Hindlimb muscle (tissue), 1 donor: ENCODE measurements at places on chromosomes 16 and 17. TPM values are rescaled to one million over a fixed set of nuclear protein-coding genes. Genes with fewer than 3 reads are reported as not detected.

TP53TG3C gene
- not detected for polyA plus RNA-seq

NPIPB13 gene
- 15.5 TPM for polyA plus RNA-seq

CTRB2 gene
- 0.23 TPM for polyA plus RNA-seq

CHD9NB gene
- 1.6 TPM for polyA plus RNA-seq

RPH3AL gene
- polyA plus RNA-seq: 5.9 TPM

DNA sequence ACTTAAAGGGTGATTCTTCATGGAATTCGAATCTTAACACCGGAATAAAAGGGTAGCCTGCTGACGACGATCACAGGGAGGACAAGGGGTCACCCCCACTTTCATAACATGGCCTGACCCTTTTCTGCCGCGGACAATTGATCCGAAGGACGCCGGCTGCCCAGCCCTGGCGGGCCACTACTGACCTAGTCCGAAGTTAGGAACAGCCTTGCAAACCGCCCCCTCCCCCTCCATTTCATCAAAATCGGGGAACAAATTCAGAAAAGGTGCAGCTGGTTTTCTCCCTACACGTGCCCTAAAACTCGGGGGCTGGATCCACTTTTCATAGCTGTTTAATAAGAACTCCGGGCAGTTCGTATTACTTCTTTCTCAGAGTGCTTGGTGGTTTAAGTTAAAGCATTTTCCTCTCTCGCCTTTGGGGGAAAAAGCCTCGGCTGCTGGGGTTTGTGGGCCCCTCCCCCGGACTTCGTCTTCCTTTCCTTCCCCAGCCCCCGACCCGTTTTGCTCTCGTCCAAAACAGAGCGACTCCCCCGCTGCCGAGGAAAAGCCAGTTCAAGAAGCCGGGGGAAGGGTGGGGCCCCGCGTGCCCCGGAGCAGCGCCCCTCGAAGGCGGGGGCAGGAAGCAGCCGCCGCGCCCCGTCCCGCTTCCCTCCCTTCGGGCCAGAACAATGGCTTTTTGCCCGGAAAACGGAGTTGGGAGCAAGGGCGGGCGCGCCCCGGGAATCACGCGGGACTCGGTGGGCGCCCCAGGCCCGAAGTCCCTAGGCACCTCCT lies 641 bp upstream of the CBX2 start:
- no peak for DNase-seq

- no peak for DNase-seq
Observed at GRCh38 chr16:11296706-11297491, 15.8 kb upstream of the PRM1 start.

GRCh38 chr16:82157836-82158235 lies 12.2 kb downstream of the MPHOSPH6 start:
- DNase-seq: no peak
